CD8-positive, alpha-beta memory T cell (primary cell): ENCODE measurements at places on chromosomes 13 and 19. TPM values are rescaled to one million over a fixed set of nuclear protein-coding genes. Genes with fewer than 3 reads are reported as not detected.

Gene FAM83E
- 5.4 TPM for total RNA-seq

DNA sequence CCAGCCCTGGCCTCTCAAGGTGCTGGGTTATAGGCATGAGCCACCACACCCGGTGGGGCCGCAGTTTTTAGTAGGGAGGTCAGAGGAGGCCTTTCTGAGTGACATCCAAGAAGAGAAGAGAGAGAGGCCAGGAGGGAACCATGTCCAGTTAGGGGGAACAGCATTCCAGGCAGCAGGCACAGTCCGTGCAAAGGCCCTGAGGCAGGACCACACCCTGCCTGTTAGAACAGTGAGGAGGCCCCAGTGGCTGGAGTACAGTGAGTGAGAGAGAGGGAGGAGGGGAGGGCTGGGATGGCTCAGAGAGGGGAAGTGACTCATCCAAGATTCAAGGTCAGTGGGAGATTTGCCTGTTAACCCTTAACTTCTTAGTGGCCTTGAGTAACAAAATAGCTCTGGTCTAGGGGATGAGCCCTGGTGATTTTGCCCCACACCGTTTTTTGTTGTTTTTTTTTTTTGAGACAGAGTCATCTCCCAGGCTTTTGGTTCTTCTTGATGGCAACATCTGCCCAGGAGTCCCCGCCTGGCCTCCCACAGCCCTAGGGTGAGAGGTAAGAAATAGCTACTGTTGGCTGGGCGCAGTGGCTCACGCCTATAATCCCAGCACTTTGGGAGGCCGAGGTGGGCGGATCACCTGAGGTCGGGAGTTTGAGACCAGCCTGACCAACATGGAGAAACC lies 2.7 kb upstream of the PLIN3 start:
- H3K36me3 ChIP-seq = no peaks in the 10 kb centered on the region
- peak overlapping the region; percentile 16 for H3K27ac ChIP-seq
- no peak overlapping the region for H3K4me3 ChIP-seq
- no peak for DNase-seq
- H3K4me1 ChIP-seq = peaks cover 7% of the 10 kb centered on the region

GRCh38 chr19:46080561-46080960 lies 39.8 kb upstream of the IGFL4 start:
- H3K4me1 ChIP-seq = no peaks in the 10 kb centered on the region
- DNase-seq = no peak
- H3K27me3 ChIP-seq = peaks cover 32% of the 10 kb centered on the region
- H3K4me3 ChIP-seq = no peak overlapping the region
- H3K27ac ChIP-seq = no peak overlapping the region

DNA sequence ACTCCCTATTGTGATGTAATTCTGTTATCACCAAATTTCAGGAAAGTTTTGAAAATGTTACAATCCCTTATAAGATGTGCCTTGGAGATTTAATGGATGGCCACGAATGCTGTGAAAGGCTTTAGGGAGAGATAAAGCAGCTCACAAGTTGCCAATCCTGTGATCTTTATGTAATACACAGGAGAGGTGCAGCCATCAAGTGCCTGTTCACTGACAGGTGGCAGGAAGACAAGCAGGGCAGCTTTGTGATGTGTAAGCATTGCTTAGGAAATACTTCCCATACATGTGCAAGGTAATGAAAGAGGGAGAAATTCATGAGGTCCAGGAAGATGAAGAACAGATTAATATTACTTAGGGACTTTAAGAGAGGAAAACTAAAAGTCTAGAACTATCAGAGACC lies 628.8 kb downstream of the SLITRK6 start:
- H3K4me1 ChIP-seq = no peaks in the 10 kb centered on the region
- H3K36me3 ChIP-seq = no peaks in the 10 kb centered on the region
- no peak overlapping the region for H3K27ac ChIP-seq
- no peaks in the 10 kb centered on the region for H3K27me3 ChIP-seq
- H3K4me3 ChIP-seq = no peak overlapping the region
